CD4-positive, alpha-beta T cell treated with Interleukin-15 for 4 hours (primary cell): ENCODE measurements at places on chromosomes 6 and 20.

GRCh38 chr6:3489027-3489757, 32.3 kb upstream of the SLC22A23 start:
- no peak for DNase-seq

DNA sequence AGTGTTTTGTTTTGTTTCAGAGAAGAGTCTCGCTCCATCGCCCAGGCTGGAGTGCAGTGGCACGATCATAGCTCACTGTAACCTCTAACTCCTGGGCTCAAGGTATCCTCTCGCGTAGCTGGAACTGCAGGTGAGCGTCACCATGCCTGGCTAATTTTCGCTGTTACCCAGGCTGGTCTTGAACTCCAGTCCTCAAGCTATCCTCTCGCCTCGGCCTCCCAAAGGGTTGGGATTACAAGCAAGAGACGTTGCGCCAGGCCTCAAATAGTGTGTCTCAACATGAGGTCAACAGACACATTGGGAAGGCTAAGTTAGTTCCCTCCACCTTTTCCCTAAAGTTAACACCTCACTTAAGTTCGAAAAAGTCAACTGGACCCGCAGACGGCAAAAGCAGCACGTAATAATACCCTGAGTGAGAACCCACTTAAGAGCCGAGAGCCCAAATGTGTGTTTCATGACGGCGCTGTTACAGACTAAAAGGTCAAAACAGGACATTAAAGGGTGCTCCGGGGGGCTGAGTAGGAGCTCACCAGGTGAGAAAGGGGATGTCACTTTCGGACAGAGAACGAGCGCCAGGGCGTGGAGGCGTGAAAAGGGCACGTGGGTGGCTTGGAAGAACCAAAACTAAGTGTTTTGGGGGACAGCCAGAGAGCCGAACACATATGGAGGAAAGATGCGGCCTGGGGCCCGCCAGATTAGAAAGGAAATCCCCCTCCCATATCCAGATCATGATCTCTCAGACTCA, 499 bp downstream of the TTI1 start:
- peak; percentile 48 for DNase-seq

DNA sequence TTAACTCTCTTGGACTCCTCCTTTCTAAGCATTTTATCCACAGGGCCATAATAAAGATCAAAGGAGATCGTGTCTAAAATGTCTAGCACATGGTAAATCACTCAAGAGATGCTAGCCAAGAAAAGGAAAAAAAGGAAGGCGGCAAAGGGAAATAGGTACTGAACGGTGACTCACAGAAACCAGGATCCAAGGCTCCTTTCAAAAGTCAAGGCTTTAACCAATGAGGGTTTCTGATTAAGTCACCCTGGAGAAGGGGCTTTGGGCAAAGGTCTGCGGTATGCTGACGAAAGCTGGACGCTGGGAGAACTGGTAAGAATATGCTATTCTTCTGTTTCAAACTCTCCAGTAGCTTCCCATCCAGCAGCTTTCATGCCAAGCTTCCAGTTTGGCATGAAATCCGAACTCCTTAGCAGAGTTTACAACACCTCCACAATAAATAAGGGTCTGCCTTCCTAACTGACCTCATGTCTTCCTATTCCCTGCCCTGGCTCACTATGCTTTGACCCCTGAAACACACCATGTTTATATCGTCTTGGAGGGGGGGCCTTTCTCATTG, 1.0 kb downstream of the TOMM34 start:
- DNase-seq, result no peak

DNA sequence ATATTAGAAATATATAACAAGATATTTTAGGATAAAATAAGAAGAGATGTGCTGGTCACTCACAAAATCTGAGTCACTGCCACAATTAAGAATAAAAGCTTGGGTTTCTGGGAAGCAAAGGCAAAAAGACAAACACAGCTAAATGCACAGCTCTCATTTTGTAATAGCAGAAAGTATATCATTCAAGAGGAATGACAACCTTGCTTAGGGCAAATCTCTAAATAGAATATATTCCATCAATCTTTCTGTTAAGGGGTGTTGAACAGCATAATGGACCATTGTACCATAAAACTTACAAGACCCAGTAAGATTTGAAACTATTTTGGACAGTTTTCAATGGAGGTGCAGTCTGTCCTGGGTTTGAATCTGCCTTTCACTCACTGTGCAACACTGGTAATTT, 464.9 kb upstream of the SOX4 start:
- DNase-seq, result no peak

DNA sequence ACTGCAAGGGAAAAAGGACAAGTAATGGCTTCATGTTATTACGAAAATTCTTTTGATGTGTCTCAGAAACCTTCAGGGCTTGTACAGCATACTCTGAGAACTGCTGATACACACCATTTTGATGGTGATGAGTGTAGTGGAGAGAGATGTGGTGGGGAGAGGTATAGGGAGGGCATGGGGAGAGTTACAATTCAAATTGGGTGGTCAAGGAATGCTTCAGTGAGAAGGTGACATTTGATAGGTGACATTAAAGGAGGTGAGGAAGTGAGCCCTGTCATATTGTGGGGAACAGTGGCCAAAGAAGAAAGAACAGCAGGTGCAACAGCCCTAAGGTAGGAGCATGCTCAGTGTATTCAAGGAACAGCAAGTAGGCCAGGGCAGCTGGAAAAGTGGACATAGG, 318.9 kb downstream of the CLIC5 start:
- no peak for DNase-seq

DNA sequence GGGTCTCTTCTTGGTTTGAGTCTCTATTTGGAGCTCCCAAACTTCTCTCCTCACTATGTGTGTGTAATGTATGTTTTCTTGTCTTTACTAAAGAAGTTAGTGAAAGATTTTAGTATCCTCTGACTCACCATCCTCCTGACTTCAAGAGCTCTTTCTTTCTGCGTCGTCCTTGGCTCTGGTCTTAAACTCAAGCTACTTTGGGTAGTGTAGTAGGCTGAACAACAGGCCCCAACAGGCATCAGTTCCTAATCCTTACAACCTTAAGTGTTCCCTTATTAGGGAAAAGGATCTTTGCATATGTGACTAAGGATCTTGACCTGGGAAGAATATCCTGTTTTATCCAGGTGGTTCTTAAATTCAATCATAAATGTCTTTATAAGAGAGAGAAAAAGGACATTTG, 810.2 kb downstream of the MAFB start:
- no peak for DNase-seq

DNA sequence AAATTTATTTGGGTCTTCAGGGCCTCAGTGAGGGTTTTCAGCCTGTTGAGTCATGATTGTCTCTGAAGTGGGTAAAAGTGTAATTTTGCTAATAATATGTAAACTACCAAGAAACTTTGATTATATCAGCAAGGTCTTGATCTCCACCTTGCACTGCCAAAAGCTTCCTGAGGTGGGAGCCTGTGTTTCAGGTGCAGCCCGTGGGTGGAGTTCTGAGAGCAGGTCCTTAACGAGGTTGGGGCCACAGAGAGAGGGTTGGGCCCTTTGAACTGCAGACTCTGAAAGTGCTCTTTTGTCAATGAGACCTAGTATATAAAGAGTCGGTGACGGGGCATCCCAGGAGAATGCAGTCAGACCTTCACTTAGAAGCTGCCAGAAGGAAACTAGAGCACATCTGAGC, 129.7 kb upstream of the MAP3K4 start:
- DNase-seq, result no peak

- no peak for DNase-seq
Observed at GRCh38 chr6:158672726-158673125, 22.9 kb downstream of the SYTL3 start.
